Retinal pigment epithelial cell (primary cell): ENCODE measurements at places on chromosomes 16 and 17.
A peak's percentile ranks its signal among the peaks of the same experiment; 100 is the strongest.

DNA sequence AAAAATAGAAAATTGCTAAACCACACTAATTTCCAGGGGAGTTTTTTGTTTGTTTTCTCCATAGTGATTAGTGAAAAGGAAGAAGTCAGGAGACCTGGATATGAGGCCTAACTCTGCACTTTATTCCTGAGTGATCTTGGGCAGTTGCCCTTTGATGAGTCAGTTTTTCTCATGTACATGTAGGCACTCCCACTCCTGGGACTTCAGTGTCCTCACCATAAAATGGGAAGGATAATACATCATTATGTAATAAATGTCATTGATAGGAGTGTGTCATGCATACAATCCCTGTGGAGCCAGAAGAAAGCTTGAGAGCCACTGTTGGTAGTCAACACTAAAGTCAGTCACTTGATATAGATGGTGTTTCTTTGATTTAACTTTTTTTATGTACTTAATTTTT is 32.5 kb downstream of the WIPF2 start:
- peak; percentile 67 for DNase-seq

GRCh38 chr17:14715561-14715960 is 414.7 kb downstream of the HS3ST3B1 start:
- no peak for DNase-seq

GRCh38 chr17:9292561-9292941 is 271.2 kb downstream of the NTN1 start:
- no peak for DNase-seq

GRCh38 chr16:89371968-89372634 is 118.3 kb downstream of the ANKRD11 start:
- DNase-seq, result no peak

GRCh38 chr16:11331967-11332366 is 13.3 kb upstream of the RMI2 start:
- DNase-seq, result no peak

DNA sequence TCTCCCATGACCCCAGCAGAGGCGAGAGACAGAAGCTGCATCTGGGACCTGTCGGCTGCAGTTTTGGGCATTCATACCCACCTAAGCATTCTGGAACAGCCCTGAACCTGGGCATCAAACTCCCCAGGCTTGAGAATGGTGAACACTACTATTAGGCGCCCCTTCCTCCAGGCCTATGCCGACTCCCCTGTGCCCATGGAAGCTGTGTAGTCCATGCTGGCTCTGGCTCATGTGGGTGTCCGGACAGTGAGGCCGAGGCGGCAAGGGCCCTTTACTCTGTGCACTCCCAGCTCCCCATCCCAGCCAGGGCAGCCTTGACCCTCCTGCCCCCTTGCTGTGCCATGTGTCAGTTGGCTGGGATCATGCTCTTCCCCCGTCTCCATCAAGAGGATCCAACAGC is 89.0 kb upstream of the TOB1 start:
- no peak for DNase-seq

- no peak for DNase-seq
Observed at GRCh38 chr16:83010776-83011720, 384.3 kb downstream of the CDH13 start.

DNA sequence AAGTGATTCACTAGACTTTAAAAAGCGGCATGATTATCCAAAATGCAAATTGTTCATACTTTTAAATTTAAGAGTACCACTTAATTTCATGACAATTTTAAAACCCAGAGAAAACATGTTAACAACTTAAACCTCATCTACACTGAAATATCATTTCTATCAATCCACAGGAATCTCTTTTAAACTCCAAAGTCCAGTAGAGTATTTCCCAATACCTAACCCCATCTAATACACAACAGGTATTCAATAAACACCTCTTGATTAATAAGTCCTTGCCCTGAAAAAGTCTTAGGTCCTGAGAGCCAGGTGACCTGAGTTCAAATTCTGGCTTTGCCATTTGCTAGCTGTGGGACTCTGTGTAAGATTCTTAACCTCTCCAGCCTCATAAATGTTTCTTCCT is 14.7 kb downstream of the CEP20 start:
- DNase-seq, result no peak

DNA sequence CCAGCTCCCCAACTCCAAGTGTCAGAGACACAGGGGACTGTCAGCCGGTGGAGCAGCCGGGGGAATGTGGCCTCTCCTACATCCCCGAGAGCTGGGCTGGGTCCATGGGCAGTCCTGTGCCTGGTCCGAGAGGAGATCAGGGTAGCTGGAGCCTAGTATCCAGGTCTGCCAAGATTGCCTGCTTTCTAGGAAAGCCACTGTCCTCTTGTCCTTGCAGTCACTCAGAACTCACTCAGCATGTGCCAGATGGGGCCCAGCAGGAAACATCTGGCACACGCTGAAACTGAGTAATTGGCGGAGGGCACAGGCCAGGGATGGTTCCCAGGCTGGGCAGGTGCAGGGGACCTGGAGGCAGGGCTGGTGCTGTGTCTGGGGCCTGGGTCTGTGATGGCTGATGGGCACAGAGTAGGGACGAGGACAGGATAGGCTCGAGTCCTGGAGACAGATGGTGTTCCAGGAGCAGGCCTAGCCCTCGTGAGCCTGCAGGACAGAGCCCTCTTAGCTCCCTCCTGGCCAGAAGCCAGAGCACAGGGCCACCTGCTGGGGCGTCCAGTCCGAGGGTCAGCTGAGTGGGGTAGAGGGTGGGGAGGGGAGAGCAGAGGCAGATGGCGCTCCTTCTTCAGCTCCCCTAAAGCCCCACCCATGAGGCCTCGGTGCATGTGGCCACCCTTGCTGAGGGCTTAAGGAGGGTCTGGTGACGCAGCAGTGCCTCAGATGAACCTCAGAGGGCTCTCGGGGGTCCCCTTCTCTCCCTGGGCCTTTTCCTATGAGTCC is 31.1 kb downstream of the ADCY7 start:
- no peak for DNase-seq

- DNase-seq, result no peak
Observed at GRCh38 chr16:89564476-89565255, 4.2 kb downstream of the RPL13 start.

GRCh38 chr17:27939474-27940465 is 46.6 kb upstream of the LYRM9 start:
- no peak for DNase-seq

DNA sequence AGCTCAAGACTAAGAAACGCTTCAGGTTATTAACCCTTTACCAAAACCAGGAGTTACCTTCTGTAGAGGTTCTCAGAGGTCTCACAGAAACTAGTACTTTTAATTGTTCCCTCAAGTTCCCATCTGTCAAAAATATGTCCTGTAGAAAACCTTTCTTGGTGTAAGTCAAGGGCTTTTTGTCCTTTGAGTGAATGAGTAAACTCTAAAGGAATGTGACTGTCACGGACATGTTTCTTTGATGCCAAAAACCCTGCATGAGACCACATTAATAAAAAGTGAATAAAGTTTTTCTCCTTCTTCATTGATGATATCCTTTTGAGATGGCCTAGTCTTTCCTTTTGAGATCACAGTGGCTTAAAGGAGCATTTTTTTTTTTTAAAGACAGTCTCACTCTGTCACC is 102.9 kb downstream of the NLK start:
- DNase-seq, result no peak

DNA sequence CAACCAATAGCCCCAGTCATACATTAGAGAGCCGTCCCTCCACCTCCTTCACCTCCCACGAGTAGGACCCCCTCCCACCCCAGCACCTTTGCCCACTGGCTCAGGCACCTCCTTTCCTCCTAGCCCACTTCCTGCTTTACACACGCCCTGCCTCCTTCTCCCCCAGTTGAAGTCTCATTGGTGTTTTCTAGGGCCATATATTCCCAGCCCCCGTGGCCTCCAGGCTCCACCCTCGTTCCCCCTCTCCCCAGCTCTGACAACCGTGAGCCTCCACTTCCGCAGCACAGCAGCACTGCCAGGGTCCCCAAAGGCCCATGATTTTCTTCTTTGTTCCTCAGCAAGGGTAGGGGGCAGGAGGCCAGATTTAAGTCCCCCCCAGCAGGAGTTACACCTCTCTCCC is 340.3 kb upstream of the TNRC6C start:
- DNase-seq, result no peak

DNA sequence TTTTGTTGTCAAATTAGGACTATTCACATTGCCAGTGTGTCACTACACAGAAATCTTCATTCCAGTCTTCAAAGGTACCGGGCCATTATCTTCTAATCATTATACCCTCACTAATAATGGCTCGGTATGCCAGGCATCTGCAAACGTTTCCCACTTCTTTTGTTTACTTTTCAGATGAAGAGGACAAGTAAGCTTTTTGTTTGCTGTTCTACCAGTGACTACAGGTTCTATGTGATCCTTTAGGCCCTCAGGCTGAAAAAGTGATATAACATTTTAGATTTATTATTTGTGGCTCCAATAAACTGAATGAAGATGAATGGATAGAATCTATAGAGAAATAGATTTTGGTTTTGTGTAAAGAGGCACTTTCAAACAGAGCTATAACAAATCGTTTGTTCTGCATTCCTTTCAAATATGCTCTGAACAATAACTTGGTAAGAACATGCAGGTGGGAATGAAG is 403 bp upstream of the KRTAP3-1 start:
- DNase-seq, result no peak

DNA sequence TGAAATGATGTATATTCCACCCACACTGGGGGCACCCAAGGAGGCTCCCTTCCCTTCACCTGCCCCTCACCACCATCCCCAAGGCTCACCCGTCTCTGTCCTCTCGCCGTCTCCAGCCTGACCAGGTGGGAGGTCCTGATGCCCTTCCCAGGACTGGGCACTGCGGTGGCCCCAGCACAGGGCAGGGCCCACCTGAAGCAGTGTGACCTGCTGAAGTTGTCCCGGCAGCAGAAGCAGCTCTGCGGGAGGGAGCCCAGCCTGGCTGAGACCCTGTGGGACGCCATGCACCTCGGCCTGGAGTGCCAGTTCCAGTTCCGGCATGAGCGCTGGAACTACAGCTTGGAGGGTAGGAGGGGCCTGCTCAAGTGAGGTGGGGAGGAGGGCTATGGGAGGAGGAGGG is 9.9 kb downstream of the PPY start:
- no peak for DNase-seq

- DNase-seq, result no peak
Observed at GRCh38 chr17:32100971-32101631, 41.2 kb upstream of the RHOT1 start.

DNA sequence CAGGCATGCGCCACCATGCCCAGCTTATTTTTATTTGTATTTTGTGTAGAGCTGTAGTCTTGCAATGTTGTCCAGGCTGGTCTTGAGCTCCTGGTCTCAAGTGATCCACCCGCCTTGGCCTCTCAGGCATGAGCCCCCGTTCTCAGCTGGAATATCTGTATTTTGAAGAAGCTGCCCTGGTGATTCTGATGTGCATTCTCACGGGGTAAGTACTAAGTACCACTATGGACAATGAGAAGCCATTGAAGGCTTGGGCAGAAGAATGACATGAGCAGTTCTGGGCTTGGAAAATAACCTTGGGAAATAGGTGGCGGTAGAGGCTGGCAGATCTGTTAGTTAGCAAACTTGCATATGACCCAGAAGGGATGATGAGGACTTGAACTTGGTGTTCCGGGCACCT is 15.6 kb upstream of the NKD1 start:
- no peak for DNase-seq

DNA sequence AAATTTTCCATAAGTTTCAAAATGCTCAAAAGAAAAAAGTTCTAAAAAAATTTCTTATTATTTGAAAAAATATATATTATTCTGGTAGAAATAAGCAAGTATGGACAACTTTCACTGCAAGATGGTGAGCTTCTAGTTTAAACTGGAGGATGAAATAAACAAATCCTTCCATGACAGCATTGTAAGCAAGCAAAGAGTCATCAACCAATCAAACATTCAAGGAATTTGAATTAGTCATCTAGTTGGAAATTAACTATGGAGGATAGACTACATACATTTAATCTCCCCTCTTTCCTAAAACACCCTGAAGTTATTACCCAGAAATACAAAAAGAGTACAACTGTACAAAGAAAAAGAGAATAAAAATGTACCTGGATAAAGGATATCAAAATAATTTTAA is 51.0 kb upstream of the IRX5 start:
- no peak for DNase-seq

DNA sequence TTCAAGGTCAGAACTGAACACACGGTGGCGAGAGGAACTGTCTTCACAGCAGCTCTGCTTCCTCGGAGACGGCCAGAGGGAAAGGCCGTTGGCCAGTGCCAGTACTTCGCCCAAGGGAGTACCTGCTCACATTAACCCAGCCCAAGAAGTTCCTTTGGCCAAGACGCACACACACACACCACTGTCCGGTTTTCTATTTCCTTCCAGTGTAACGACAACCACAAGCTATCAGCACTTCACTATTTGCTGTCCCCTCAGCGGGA is 744 bp upstream of the GGNBP2 start:
- DNase-seq, result peak; percentile 19

DNA sequence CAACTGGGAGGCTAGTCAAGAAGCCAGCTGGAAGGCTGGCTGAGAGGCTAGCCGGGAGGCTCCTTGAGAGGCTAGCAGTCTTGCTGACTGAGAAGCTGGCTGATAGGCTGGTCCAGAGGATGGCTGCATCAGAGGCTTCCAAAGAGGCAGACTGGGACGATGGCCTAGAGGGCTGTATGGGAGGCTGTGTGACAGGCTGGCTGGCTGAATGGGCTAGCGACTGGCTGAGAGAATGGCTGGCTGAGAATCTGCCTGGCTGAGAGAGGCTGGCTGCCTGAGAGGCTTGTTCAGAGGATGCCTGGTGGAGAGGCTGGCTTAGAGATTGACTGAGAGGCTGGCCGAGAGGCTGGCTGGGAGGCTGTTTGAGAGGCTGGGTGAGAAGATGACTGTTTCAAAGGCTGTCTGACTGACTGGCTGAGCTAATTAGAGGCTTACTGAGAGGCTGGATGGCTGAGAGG is 34.8 kb upstream of the ACSM2B start:
- no peak for DNase-seq

DNA sequence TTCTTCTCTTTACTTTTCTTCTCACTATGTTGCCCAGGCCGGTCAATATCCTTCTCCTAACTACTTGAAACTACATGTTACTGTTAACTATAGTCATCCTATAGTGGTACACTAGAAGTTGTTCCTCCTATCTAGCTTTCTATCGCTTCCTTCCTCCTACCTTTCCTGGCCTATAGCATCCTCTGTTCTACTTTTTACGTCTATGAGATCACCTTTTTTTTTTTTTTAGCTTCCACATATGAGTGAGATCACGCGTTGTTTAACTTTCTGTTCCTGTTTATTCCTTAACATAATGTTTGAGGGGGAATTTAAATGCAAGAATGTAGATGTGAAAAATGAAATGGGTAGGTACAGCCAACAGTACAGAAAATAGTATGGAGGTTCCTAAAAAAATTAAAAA is 30.5 kb upstream of the YPEL2 start:
- no peak for DNase-seq

DNA sequence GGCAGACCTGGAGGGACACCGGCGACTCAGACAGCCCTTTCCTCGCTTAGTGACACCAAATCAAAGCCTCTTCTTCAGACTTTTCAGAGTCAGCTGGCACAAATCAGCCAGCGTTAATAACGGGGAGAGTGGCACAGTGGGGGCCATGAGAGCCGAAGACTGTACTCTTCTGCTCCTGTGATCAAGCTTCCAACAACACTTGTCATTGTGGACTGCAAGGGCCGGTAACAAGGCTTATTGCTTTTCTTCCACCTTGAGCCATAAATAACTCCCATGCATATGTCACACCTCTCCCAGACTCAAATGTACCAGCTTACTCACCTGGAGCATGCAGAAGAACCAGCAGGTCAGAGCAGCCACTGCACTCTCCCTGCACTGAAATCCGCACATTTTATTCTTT is 12.8 kb downstream of the FLCN start:
- no peak for DNase-seq
